ENCODE measurements at places on chromosomes 2 and 18.
A peak's percentile ranks its signal among the peaks of the same experiment; 100 is the strongest.

GRCh38 chr2:171723716-171724683 is 36.7 kb downstream of the DYNC1I2 start:
- peak; percentile 29 for DNase-seq

DNA sequence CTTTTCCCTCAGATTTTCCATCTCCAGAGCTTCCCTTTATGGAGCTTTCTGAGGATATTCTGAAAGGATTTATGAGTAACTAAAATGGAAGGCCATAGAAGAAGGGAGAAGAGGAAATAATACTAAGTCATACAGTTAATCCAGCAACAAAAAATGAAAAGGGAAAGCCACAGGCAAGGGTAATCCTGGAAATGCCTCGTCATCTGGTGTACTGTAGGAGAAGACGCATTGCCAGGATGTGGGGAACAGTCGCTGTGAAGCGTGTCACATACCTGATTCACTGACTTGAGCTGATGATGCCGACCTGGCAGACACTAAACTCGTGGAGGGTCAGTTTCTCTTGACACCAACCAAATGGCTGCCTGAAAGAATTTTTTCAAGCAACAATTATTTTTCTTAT is 34.7 kb upstream of the ALPP start:
- DNase-seq, result no peak

DNA sequence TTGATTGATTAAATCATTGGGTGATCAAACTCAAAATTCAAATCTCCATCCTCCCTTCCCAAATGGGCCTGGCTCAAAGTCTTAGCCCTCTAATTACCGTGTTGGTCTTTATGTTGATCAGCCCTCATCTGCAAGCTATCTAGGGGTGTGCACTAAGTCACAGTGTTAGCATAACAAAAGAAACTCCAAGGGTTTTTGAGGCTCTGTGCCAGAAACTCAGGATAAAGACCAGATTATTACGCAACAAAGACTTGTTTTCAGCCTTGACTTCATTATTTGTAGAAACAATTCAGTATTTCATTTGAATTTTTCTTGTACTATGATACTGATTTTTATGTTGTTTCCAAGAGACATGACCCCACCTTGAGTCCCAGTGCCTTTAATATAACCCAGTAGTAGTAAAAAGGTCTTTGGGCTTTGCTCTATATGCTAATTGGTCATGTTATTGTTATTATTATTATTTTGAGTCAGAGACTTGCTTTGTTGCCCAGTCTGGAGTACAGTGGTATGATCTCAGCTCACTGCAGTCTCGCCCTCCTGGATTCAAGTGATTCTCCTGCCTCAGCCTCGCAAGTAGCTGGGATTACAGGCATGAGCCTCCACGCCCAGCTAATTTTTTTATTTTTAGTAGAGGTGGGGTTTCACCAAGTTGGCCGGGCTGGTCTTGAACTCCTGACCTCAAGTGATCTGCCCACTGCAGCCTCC is 13.9 kb downstream of the PSMD14 start:
- no peak for DNase-seq

- DNase-seq, result no peak
Measured at GRCh38 chr18:76824754-76825153, 2.4 kb downstream of the ZNF236 start.

DNA sequence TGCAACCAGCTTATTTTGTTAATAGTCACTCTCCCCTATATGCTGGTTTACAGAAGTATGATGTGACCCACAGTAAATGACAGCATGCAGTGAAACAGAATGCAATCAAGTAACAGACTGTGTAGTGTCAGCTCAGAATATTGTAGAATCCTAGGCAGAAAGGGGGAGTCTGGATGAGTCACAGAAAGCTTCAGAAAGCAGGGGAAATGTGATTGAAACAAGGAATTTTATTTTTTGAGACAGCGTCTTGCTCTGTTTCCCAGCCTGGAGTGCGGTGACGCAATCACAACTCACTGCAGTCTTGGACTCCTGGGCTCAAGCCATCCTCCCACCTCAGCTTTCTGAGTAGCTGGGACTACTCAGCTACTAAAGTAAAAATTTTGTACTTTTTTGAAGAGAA is 219.9 kb upstream of the FBXO11 start:
- no peak for DNase-seq

DNA sequence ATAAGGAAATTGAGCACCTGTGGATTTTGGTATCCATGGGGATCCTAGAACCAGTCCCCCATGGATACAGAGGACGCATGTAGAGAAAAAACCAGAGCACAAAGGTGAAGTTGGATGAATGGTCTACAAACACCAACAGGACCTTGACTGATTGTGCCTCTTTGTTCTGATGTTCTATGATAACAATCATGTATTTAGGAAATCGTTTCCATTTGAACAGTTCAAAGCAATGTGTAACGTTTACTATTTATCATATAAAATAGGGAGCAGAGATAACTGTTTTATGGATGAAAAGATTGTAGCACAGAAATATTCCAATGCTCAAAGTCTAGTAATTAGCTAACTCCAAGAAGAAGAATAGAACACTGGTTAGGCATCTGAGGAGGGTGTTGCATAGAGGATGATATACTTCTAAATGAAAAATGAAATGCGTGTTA is 116.3 kb upstream of the FN1 start:
- DNase-seq, result no peak

DNA sequence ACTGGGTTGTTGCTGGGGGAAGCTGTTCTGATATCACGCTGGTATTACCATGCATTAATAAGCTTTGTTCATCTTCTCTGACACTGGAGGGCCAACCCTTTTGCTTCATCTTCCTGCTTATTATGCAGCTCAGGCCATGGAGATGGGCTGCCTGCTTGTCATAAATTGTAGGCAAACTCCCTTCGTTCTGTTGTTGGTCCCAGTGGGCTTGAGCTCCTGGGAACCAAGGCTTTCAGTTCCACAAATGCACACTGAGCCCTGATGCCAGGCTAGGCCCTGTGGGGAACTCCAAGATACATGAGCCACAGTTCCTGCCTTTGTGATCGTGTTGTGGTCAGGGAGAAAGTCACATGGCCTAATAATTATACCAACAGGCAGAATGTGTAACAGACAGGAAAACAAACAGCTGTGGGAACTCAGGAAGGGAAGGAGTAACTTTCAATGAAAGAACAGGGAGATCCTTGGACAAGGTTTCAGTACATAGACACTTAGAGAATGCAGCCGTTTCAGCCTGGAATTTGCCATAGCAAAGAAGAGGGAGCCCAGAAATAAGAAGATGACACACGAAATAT is 49.0 kb upstream of the BCL2L11 start:
- DNase-seq, result no peak

- no peak for DNase-seq
Measured at GRCh38 chr18:57423821-57424220, 11.4 kb upstream of the ONECUT2 start.

- no peak for DNase-seq
Measured at GRCh38 chr18:250685-251084, 17.2 kb downstream of the THOC1 start.

- no peak for DNase-seq
Measured at GRCh38 chr2:240428245-240428644, 7.2 kb upstream of the GPC1 start.

- no peak for DNase-seq
Measured at GRCh38 chr2:30026091-30027055, 105.0 kb upstream of the ALK start.
